ENCODE measurements at places on chromosomes 3 and 15.

DNA sequence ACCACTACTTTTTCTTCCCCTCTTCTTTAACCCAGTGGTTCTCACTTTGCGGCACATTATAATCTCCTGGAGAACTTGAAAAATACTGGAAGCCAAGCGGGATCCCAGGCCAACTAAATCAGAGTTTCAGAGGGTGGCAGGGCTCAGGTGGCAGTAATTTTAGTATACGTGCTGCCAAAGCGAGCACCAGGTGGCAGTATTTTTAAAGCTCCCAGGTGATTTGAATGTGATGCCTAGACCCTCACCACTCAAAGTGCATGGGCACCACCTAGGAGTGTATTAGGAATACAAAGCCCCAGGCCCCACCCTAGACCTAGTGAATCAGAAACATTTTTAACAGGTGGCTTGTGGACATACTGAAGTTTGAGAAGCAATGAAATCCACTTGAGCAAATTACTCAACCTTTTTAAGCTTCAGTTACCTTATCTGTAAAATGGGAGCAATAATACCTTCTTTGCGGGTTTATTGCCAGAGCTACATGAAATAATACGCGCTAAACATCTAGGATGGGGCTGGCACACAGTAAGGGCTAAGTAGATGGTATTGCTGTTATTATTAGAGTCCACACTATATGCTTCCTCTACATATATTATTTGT lies 8.3 kb downstream of the B3GALNT1 start:
- peak; percentile 15 for DNase-seq

GRCh38 chr15:38461066-38461833 lies 7.3 kb downstream of the FAM98B start:
- DNase-seq: no peak

- DNase-seq: no peak
These were observed 17.5 kb downstream of the FBLN2 start for GRCh38 chr3:13566453-13566748.

DNA sequence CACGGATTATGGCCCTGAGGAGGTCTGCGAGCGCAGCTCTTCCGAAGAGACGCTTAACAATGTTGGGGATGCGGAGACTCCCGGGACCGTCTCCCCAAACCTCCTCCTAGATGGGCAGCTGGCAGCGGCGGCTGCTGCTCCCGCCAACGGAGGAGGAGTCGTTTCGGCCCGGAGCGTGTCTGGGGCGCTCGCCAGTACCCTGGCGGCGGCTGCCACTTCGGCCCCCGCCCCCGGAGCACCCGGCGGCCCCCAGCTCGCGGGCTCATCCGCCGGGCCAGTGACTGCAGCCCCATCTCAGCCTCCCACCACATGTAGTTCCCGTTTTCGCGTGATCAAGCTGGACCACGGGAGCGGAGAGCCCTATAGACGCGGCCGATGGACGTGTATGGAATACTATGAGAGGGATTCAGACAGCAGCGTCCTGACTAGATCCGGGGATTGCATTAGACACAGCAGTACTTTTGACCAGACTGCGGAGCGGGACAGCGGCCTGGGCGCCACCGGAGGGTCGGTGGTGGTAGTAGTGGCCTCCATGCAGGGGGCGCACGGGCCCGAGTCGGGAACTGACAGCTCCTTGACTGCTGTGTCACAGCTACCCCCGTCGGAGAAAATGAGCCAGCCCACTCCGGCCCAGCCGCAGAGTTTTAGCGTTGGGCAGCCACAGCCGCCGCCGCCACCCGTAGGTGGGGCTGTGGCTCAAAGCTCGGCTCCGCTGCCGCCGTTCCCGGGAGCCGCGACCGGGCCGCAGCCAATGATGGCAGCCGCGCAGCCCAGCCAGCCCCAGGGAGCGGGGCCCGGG lies 1.6 kb downstream of the TSC22D2 start:
- peak; percentile 83 for DNase-seq

DNA sequence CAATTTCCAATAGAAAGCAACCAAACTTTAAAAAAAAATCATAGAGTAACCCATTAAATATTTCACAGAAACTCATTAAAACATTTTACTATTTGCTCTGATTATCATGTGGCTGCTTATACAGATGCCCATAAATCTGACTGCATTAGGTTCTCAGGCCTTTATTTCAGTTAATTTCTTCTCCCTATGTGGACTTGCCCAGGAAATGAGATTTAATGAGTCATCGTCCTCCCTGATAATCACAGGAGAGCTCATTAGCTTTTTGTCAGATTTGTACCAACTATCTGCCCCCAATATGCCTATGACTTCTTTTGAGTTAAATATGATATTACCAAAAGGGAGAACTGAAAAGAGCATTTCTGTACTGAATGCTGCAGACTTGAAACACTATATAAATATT lies 168.0 kb downstream of the FOXB1 start:
- no peak for DNase-seq

GRCh38 chr3:141057946-141058800 lies 7.0 kb downstream of the SPSB4 start:
- no peak for DNase-seq

DNA sequence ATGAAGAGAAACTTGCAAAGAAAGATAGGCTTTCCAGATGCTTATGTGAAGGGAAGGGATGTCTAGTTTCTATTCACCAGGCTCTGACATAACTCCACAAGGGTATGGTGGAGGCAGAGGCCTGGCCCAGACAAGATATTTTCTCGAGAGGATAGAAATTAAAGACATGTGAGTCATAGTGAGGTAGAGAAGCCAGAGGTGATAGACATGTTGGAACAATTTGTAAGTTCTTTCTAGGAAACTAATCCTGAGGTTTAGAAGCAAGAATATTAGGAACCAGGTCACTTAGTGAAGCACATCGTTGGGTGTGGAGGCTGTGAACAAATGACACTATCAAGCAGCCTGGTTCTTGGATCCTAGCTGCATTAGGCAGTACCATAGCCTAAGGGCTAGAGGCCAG lies 176.9 kb downstream of the BBX start:
- no peak for DNase-seq

DNA sequence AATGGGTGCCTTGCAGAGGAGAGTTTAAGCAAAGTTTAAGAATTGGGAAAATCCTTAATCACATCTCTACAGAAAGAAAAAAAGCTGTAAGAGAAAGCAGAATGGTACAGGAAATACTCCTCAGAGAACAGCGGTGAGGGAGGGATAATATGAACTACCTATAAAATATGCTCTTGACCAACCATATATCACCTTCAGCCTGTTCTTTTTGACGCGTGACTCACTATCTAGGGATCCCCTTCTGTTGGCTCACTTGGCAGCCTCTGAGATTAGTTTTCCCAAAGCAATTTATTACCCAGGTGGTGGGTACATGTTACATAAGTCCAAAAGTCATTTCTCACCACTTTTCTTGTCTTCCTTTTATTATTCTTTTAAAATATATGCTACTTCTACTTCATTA lies 97.7 kb downstream of the CNTN6 start:
- DNase-seq: no peak

- DNase-seq: no peak
These were observed 50.3 kb downstream of the FBLN2 start for GRCh38 chr3:13598926-13599886.

- no peak for DNase-seq
These were observed 127.7 kb downstream of the XXYLT1 start for GRCh38 chr3:195143221-195143620.

GRCh38 chr3:49013738-49014660 lies 4.4 kb downstream of the DALRD3 start:
- peak; percentile 58 for DNase-seq

DNA sequence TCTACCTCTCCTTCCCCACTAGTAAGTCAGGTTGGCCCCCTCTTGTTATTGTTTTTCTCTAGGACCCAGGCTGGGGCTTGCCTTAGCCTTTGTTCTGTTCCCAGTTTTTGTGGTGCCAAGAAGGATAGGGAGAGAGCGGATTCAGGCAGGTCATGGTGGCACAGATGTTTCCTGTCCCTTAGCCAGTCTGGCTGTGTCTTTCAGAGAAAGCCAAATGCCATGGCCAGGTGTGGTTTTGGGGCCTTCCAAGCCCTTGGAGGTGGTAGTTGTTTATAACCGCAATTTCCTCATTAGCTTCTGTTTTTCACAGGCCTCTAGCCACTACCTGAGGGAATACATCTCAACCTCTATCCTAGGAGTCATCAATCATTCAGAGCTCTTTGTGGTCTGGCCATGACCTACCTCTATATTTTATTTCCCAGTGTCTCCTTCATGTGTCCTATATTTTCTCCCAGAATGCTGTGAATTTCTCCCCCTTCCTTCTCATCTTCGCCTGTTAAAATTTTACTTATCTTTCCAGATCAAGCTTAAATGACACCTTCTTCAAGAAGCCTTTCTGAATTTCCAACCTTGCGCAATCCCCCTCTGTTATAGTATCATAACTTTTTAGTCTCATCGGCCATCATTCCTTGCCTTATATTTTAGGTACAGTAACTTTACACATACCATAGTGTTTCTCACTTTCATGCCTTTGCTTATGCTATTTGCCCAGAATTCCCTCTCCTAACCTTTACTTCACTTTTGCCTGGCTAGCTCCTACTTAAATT lies 38.2 kb downstream of the TIMP4 start:
- DNase-seq: no peak

- no peak for DNase-seq
These were observed 222.5 kb downstream of the NR2F2 start for GRCh38 chr15:96553006-96553405.

- DNase-seq: no peak
These were observed 13.3 kb downstream of the RNF123 start for GRCh38 chr3:49702672-49703071.

- no peak for DNase-seq
These were observed 1225.1 kb downstream of the OTOL1 start for GRCh38 chr3:162721736-162722135.

- no peak for DNase-seq
These were observed 42.1 kb downstream of the CCDC33 start for GRCh38 chr15:74278207-74278606.

GRCh38 chr3:158105710-158106253 lies 438 bp downstream of the SHOX2 start:
- peak; percentile 23 for DNase-seq

GRCh38 chr3:94433811-94434210 lies 370.9 kb downstream of the NSUN3 start:
- no peak for DNase-seq

- no peak for DNase-seq
These were observed 95.1 kb upstream of the UMPS start for GRCh38 chr3:124635169-124635539.

- no peak for DNase-seq
These were observed 218.1 kb downstream of the OSBPL10 start for GRCh38 chr3:31762888-31763351.

DNA sequence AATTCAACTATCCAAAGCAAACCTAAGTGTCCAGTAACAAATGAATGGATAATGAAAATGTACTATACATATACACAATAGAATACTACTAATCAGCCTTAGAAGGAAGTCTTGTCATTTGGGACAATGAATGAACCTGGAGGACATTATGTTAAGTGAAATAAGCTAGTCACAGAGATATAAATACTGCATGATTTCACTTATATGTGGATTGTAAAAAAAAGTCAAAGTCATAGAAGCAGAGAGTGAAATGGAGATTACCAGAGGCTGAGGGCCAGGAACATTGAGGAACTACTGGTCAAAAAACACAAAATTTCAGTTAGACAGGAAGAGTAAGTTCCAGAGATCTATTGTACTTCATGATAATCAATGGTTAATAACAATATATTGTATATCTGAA lies 33.6 kb downstream of the MYO5A start:
- no peak for DNase-seq

DNA sequence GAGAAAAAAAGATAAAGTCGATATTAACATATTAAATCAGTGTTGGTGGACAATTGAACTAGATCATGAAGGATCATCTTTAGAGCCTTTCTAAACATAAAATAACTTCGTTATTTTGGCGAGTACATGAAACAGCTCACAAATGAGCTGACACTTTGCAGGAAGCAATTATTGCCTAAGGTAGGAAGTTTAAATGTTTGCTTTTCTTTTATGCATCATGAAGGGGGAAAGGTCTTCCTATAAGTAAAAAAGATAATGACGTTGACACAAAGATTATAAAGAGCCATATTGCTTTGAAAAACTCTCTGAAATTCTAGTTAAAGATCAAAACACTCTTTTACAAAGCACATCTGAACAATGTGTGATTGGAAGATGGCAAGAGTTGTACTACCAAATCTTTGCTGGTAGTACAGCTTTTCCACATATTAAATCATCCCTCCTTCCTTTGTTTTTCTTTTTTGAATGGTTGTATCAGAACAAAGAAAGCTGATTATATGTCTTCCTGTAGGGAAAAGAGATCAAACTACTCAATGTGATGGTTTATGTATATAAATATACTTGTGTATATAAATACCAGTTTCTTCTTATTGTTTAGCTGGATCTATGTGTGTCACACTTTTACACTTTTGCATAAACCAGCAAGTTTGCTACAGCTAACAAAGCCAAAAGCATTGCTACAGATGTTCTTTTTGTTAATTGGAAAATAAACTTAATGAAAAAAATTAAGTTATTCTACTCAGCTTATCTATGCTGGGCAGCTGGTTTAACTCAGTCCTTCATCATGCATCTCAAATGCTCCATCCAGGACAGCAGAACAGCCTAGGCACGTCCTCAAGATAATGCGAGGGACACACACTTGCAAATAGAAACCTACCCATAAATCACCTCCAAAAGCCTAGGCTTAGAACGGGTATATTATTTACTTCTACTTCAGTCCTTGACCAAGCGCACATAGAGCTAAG lies 850.8 kb upstream of the ROBO1 start:
- no peak for DNase-seq

All from activated T-cell treated with anti-CD3 and anti-CD28 coated beads, Interleukin-2, amount 50 U/mL, for 72 hours (primary cell).